ENCODE measurements at places on chromosomes 13 and 19.

- no peak for DNase-seq
Observed at GRCh38 chr19:58366585-58367430, 4.3 kb upstream of the ZNF497 start.

- no peak for DNase-seq
Observed at GRCh38 chr13:73303851-73304250, 245.0 kb downstream of the KLF5 start.

- DNase-seq, result peak; percentile 23
Observed at GRCh38 chr19:31285744-31286143, 63.5 kb downstream of the TSHZ3 start.

GRCh38 chr19:51701468-51702100 is 8.5 kb downstream of the SPACA6 start:
- DNase-seq, result no peak

GRCh38 chr13:99432609-99433542 is 68.4 kb upstream of the TM9SF2 start:
- peak; percentile 20 for DNase-seq

GRCh38 chr13:83883061-83883523 is 818 bp upstream of the SLITRK1 start:
- no peak for DNase-seq

DNA sequence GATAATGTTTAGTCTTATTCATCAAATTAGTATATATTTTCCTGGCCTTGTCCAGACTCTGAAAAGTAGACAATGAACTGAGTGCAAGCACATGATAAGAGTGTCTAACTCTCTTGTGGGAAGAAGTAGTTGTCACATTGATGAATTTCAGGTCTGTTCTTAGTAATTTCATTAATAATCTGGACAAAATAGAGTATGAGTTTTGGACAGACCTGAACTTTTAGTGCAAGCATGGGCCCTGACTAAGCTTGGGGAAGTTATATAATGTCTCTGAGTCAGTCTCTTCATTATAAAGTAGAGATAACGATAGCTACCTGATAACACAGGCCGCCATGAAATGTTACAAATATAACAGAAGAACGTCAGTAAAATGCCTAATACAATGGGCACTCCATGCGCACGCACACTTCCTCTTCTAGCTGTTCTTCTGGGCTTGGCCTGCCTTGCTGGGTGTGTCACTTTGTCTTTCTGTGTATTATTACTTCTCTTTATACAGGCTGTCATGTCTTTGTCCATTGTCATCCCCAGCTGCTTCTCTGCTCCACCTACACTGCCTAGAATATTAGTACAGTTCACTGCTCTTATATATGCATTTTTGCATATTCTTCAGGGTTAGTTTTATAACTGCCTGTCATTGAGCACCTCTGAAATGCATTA is 129.1 kb upstream of the HTR2A start:
- no peak for DNase-seq

DNA sequence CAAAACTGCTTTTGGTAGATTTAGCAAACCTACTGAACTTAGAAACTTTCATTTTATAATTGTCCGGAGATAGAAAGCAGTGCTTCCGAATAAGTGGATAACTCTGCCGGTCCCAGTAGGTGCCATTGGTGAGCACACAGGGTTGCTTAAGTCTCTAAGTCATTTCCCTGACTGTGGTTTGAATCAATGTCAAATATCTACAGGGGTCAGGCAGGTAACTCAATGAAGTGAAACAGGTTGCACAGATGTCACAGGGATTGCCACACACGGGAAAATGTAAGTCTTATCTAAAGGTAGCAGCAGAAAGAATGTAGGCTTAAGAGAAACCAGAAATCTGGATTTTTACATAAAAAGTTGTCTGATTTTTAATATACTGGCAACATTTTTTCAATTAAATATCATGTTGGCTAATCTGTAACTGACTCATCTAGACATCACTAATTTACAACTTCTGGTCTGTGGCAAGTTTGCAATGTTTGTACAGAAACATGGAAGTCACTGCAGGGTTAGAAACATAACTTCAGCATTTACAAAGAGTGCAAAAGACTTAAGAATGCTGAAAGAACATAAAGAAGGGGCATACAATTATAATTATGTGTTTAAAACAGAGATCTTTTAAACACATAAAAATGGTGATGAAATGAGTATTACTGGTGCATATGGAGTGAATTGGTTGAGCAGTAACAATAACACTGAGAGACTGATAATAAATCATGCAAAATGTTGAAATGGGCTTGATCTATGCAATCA is 14.3 kb upstream of the LRRC63 start:
- no peak for DNase-seq

DNA sequence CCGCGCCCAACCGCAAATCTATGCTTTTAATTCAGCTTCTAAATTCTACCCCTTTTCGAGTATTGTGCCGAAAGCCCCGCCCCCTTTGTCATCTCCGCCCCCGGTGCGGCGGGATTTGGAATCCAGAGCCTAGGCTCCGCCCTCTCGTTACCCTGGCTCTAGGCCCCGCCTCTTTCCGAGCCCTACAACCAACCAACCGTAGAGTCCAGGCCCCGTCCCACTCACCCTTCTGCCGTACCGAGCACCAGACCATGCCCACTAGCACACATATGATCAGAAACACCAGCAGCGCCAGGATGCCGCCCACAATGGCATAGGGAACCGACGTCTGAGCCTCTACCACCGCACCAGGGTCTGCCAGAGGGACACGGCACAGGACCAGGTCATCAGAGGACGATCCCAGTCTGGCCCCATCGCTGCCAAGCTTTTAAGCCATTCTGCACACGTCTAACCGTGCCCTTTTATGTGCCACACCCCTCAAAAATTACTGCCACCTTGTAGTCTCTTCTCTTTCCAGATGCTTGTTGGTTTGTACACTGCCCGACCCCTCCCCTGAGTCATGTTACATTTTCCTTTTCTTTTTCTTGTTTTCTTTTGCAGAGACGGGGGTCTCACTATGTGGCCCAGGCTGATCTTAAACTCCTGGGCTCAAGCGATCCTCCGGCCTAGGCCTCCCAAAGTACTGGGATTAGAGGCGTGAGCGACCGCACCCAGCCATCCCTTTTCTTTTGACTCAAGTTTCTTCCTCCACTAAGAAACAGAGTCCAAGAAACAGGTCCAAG is 4.7 kb upstream of the ZNF428 start:
- no peak for DNase-seq

DNA sequence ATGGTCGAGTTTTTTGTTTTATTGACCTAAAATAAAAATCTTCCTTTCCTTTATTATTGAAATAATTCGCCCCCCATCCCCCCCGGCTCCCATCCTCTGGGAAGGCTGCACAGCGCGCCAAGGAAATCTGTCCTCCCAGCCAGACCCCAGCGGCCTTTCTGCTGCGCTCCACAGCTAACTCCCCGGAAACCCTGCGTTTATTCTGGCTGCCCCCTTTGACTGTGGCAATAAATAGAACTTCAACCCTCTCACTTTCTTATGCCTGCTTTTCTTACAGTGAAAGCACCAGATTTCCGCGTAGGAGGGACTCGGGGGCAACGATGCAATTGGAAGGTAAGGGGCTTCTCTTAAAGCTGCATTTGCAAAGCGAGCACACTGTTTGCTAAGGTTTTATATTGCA is 9.7 kb upstream of the C19orf12 start:
- DNase-seq, result no peak

- DNase-seq, result no peak
Observed at GRCh38 chr19:41933693-41934426, 5.6 kb upstream of the ERFL start.

- DNase-seq, result no peak
Observed at GRCh38 chr13:21590231-21590630, 13.7 kb downstream of the MICU2 start.

DNA sequence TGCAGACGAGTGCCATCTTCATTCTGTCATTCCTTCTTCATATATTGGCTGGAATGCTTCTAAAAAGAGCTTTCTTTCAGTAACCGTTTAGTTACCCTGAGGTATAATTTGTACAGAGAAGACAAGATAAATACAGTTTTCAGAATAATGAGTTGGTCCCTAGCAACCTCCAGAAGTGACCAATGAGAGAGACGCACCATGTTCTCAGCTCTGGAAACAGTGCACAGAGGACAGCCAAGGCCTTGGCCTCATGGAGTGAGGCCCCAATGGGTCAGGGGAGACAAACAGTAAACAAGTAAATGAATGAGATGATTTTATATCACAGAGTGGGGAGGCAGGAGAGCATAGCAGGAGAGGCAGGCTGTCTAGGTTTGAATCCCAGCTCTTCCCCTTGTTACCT is 90.7 kb downstream of the DPF1 start:
- DNase-seq, result no peak

- DNase-seq, result no peak
Observed at GRCh38 chr19:45975306-45976070, 1.8 kb upstream of the NOVA2 start.

GRCh38 chr19:34733266-34733745 is 737 bp upstream of the ZNF181 start:
- peak; percentile 7 for DNase-seq

DNA sequence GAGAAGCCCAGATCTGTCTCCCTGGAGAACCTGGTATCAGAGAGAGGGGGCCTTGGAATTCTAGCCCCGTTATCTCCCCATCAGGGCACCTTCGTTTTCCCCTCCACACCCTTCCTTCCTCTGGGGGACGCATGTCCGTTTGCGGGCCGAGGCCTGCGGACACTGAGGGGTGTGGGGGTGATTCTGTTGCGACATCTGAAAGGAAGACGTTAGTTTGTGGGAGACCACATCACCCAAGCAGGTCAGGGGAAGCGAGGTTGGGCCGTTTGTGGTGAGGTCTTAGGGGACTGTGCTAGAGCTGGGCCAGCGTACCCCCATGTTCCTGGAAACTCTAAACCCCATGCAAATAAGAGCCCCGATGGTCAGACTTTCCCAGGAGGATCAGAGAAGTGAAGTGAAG is 3.7 kb upstream of the HSH2D start:
- no peak for DNase-seq

GRCh38 chr19:46766569-46767317 is 20.5 kb upstream of the STRN4 start:
- DNase-seq, result no peak

Measured in smooth muscle cell of the brain vasculature (primary cell).